Activated T-cell treated with anti-CD3 and anti-CD28 coated beads, Interleukin-2, amount 50 U/mL, for 24 hours (primary cell): ENCODE measurements at places on chromosomes 4 and X.

DNA sequence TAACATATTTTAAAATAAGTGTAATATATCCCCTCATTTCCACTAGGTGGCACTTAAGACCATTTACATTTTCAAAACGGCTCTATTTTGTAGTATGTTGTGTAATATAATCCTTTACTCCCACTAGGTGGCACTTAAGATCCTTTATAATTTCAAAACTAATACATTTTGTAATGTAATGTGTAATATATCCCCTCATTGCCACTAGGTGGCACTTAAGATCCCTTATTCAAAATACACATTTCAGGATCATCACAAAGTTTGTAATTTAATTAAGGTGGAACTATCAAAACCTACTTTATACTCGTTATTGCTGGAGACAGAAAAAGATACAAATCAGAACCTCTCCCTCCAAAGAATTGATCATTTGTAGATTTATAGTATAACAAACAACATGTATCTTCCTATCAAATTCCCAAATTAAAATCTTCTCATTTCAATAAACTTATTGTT, 132.5 kb downstream of the ARHGAP6 start:
- DNase-seq: no peak

GRCh38 chrX:46340696-46341095, 204.5 kb downstream of the ZNF674 start:
- no peak for DNase-seq

- no peak for DNase-seq
Measured at GRCh38 chr4:140187316-140187695, 33.3 kb upstream of the MAML3 start.

DNA sequence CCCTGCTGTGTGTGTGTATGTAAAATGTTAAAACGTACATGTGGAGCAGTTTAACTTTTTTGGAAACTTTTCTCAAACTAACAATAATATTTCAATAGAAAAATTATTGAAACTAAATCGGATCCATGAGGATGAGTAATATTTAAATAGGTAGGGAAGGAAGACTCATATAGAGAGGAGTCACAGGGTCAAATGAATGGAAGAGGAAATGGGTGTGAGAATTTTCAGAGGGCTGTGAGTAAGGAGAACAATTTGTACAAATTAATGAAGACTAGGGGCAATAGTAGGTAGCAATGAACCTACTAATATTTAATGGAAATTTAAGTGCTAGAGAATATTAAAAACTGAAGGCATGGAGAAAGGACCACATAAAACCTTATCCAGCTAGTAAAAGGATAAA, 290.7 kb upstream of the PCDH18 start:
- no peak for DNase-seq

- no peak for DNase-seq
Measured at GRCh38 chrX:118373538-118373937, 27.6 kb downstream of the WDR44 start.

DNA sequence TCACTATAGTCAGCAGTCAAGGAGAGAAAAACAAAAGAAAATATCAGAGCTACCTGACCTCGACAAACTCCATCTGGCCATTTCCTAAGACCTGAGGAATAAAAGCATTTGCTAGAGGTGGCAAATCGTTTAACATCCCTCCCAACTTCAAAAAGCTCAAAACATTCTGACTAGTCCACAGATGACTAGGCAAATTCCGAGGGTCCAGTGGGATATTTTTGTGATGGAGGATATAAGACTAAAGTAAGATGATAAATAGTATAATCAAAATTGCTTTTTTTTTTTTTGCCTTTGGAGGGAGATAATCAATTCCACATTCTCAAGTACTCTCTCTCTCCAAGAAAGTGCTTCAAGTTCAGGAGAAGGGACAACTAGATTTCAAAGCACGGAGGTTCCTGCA, 119.1 kb upstream of the ETNPPL start:
- DNase-seq: no peak

- no peak for DNase-seq
Measured at GRCh38 chr4:79211490-79211889, 114.4 kb downstream of the NAA11 start.

GRCh38 chrX:153516073-153516472, 1.4 kb upstream of the ATP2B3 start:
- DNase-seq: no peak

- DNase-seq: no peak
Measured at GRCh38 chrX:20354505-20354904, 87.8 kb upstream of the RPS6KA3 start.

GRCh38 chr4:185969657-185970056, 99.3 kb upstream of the TLR3 start:
- DNase-seq: no peak

DNA sequence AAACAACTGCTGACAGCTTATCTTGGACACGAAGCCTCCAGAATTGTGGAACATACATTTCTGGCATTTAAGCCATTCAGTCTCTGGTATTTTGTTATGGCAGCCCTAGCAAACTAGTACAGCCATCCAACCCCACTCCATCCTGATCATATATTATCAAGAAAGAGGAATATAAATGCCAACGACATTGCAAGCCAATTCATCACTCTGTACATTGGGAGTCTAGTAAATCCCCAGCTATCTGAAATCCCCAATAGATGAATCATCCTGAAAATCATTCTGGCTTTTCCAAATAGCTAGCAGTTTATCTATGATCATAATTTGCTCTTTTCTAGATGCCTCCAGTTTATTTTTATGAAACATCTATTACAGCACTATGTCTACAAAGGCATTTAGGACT, 41.1 kb downstream of the FRMD7 start:
- no peak for DNase-seq

DNA sequence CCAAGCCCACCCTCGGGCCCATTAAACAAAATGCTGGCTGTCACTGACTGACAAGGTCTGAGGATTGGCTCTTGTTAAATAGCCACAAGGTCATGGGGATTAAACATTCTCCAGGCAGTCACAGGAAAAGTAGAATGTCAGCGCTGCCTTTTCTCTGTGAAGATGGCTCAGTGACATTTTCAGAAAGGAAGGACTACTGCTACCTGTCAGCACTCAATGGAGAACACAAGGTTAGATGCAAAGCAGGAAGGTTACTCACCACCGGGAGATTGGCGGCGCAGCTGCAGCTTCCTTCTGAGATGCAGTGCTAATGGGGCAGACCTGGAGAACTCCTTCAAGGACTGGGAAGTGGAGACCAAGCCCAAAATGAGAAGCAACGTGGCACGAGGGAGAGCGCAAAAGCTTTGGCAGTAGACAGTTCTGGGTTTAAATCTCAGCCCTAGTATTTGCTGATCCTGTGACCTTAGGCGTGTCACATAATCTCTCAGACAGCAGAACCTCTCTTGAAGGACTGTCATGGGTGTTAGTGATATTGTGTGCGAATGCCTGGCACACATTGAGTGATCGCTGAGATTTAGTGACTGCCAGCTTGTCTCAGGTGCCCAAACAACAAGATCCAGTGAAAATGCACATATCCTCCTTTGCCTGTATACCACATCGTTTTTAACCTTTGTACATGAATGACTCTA, 213.1 kb upstream of the BOD1L1 start:
- no peak for DNase-seq

GRCh38 chr4:128757712-128758111, 51.8 kb upstream of the JADE1 start:
- no peak for DNase-seq

DNA sequence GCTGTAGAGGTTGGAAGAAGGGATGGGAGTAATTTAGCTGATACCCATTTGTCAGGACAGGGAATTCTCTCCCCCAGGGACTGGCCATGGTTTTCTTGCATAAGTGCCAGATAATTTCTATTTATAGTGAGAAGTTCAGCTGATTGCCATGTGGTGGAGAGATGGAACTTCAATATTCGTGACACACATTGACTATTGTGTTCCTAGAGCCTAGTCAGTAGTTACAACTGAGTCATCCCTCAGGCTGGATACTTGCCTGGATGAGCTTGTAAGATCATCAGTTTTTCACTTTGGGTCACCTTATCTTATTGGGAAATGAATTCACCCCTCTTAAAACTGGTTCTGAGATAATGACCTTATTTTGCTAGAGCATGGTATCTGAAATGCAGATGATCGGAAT, 32.2 kb downstream of the CFAP299 start:
- DNase-seq: no peak

GRCh38 chrX:130834830-130835229, 68.2 kb downstream of the ENOX2 start:
- DNase-seq: no peak

GRCh38 chrX:55056820-55057674, 17.8 kb upstream of the PAGE2B start:
- DNase-seq: no peak

GRCh38 chr4:109184491-109184961, 117.9 kb downstream of the COL25A1 start:
- DNase-seq: no peak

- no peak for DNase-seq
Measured at GRCh38 chr4:23946299-23946698, 56.5 kb upstream of the PPARGC1A start.

- no peak for DNase-seq
Measured at GRCh38 chrX:110044346-110045249, 41.7 kb downstream of the TMEM164 start.

GRCh38 chr4:2136726-2137125, 77.6 kb downstream of the NAT8L start:
- DNase-seq: no peak

- no peak for DNase-seq
Measured at GRCh38 chr4:79331126-79331876, 5.4 kb upstream of the NAA11 start.

- DNase-seq: no peak
Measured at GRCh38 chr4:109075621-109076020, 226.8 kb downstream of the COL25A1 start.

- DNase-seq: peak; percentile 87
Measured at GRCh38 chrX:54999717-55000598, at the start of gene APEX2. Gene APEX2 (plus strand): TSS chrX:55000363. CDS start chrX:55000423, 60 bp downstream.

DNA sequence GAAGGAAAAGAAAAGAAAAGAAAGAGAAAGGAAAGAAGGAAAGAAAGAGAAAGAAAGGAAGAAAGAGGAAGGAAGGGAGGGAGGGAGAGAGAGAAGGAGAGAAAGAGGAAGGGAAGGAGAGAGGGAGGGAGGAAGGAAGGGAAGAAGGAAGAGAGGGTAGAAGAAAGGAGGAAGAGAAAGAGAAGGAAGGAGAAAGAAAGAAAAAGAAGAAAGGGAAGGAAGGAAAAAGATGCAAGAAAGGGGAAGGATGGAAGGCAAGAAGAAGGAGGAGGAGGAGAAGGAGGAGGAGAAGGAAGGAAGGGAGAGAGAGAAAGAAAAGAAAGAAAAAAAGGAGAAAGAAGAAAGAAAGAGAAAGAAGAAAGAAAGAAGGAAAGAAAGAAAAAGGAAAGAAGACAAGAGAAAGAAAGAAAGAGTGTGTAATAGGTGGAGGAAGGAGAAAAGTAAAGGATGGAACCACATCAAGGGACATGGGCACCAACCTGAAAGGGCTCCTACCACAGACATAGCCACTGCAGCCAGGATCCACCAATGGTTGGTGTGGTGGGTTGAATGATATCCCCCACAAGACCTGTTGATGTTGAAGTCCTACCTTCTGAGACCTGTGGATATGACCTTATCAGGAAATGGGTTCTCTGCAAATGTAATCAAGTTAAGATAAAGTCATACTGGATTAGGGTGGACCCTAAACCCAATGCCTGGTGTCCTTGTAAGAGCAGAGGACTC, 80.2 kb downstream of the RELL1 start:
- no peak for DNase-seq

GRCh38 chr4:117957571-117957970, 76.7 kb upstream of the NDST3 start:
- no peak for DNase-seq

DNA sequence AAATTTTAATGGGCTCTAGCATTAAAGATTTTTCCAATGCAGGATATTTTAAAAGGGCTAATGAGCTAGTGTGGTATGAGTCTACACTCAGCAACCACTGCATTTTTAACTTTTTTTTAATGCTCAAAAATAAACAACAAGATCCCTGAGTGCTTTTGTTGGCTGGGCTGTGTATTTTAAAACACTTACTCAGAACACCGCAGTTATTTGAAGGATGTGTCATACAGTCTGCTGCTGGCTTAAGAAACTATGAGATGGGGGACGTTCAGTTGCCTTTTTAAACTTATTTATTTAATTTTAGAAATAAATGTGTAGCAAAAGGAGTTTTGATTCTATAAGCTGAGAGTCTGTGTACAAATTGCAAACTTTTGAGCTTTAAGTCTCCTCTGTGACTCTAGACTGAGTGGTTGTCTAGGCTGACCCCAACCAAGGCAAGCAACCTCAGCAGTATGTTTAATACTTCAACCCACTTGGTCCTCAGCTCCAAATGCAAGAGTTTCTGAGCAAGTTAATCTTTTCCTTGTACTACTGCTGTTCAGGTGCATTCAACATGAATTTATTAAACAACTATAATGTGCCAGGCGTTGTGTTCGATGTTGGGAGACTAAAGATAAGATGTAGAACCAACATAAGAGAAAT, 278.6 kb upstream of the DIPK2B start:
- DNase-seq: no peak

DNA sequence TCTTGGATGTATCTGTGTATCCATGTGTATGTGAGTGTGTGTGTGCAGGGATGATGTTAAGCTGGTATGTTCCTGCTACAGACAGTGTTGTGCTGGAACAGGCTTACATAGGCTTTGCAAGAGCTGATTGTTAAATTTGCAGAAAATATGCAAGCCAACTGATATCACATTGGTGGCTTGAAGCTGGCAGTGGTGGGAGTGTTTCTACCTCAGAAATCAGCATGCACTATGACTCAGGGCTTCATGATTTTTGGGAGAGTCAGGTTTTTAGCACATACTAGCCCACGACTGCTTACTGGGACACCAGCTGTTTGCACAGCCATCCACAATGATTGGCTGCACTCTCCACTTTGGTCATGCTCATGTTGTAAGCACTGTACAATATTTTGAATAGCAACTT, 261.8 kb downstream of the DHX15 start:
- no peak for DNase-seq

- DNase-seq: no peak
Measured at GRCh38 chrX:115616943-115617563, 56.1 kb downstream of the PLS3 start.

DNA sequence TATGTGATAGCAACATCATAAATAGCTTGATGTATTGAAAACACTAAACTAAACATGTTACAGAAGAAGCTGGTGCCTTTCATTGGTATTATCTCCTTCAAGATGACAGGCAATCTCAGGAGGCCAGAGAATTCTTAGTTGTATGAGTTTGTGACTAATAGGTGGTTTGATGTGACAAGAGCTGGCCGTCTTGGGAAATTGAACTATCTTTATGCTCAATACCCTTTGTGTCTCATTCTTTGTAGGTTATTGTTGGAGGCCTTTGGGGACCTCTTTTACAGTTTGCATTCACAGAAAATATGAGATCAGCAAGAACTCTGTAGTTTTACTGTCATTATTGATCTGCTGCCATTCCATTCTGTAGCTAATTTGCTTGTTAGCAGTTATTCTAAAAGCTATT, 659.2 kb upstream of the PITX2 start:
- DNase-seq: no peak

GRCh38 chrX:31147175-31147574, 75.3 kb upstream of the FTHL17 start:
- DNase-seq: no peak

DNA sequence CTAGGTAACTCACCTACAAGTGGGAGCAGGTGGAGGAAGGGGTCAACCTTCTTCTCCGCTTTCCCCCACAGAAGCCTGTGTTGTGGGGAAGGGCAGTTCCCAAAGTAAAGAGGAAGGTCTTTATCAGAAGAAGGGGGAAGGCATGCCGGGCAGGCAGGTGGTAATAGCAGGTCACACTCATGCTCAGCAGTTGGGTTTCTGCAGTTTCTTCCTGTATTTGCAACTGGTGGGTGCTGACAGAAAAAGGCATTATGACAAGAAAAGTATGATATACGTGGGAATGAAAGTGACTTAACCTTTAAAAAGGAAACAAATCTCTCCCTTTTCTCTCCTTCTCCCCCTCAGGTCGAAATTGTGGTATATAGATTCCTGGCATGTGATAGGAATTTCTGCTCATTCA, 3.7 kb downstream of the MTMR1 start:
- no peak for DNase-seq
